Endothelial cell of coronary artery (primary cell): ENCODE measurements at places on chromosomes 6 and 20. TPM values are rescaled to one million over a fixed set of nuclear protein-coding genes. Genes with fewer than 3 reads are reported as not detected.

FAM209B gene
- total RNA-seq, result 0.18 TPM in 1 of 2 replicates, not detected in the other

FOXS1 gene
- 0.09 and 2.8 TPM in 2 replicates for total RNA-seq

SLA2 gene
- total RNA-seq, result under 0.01 TPM in 1 of 2 replicates, not detected in the other

NFATC2 gene
- 1.1 and 1.5 TPM in 2 replicates for total RNA-seq

SPATA25 gene
- 0.63 and 0.75 TPM in 2 replicates for total RNA-seq

CDK19 gene
- total RNA-seq, result 5.9 and 6.3 TPM in 2 replicates

ANKRD66 gene
- not detected in 2 replicates for total RNA-seq

ADAM33 gene
- 0.09 TPM in 1 of 2 replicates, not detected in the other for total RNA-seq

BCAS1 gene
- under 0.01 TPM in 1 of 2 replicates, not detected in the other for total RNA-seq

CASP8AP2 gene
- total RNA-seq, result 12.2 and 14.6 TPM in 2 replicates

SLC25A27 gene
- 1.1 and 1.9 TPM in 2 replicates for total RNA-seq

RBPJL gene
- total RNA-seq, result not detected in 2 replicates

RIPOR3 gene
- under 0.01 TPM in 2 replicates for total RNA-seq

STMND1 gene
- total RNA-seq, result not detected in 2 replicates

IL17A gene
- not detected in 2 replicates for total RNA-seq

GLP1R gene
- total RNA-seq, result not detected in 2 replicates
